ENCODE measurements at places on chromosomes 4 and X.
A peak's percentile ranks its signal among the peaks of the same experiment; 100 is the strongest.

GRCh38 chrX:27350476-27350875 lies 112.7 kb downstream of the PPP4R3C start:
- no peak for DNase-seq

- DNase-seq, result no peak
Measured at GRCh38 chr4:544386-545105, 31.5 kb downstream of the TMEM271 start.

DNA sequence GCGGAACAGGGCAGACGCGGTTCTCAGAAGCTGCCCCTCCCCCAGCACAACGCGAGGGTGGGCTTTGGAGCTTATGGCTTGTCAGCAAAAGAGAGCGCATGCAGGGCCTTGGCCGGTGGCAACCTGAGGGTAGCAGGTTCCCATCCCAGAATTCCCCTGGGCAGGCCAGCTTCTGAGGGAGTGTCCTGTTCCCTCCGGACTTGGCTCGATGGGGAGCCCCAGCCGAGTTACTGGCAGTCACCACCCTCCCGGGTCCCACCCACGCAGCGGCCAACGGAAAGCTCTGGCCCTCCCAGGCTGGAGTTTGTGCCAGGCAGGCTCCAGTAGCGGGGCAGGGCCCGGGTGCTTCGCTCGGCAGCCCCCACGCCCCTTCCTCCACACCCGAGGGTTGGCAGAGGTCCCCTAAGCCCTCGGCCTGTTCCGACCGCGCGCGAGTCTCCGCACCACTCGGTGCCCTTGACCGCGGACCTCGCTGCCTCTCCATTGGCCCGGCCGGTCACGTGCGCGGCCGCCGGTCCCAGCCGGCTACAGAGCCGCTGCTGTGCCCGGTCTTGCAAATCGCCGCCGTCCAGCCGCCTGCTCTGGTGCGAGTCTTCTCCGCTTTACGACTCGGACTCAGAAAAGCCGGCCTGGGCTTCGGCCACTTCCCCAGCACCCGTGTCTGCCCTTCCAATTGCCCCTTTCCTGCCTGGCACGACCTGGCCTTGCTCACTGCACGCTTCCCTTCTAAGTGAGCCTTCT lies 20.9 kb upstream of the MTM1 start:
- no peak for DNase-seq

GRCh38 chr4:119025420-119025819 lies 110.2 kb upstream of the MYOZ2 start:
- no peak for DNase-seq

DNA sequence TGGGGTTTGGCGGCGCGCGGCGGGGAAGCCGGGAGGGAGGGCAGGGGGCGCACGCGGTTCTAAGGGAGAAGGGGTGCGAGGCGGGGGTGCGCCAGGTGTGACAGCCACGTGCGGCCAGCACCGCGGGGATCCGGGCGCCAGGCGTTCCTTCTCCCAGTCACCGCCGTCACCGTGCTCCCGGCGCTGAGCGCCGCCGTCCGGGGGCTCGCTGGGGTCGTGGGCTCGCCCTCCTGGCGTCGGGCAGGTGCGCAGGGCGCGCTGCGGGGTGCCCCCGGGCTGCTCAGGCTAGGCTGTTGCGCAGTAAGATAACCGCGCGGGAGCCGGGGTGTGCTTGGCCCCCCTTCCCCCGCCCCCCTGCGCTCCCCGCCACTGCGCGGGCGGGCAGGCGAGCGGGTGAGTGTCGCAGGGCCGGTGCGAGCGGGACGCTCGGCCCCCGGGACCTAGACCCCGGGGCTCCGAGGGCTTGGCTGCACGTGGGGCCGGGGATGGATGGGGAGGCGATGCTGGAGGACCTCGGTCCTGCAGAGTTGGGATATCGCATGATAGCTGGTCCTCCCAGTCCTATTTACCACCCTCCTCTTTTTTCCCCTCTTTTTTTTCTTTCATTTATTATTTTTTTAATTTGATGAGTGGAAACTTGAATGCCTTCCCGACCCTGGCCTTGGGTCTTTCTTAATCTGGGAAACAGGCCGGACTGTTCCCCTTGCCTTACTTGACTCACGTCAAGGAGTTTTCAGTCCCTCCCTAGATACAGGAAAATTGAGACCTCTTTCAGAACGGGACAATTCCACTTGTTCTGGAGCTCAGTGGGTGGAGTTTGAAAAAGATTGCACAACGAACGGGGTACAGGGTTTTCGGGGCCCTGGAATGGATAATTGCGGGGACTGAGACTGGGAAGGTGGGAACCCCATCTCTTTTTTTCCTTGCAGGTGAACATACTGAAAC lies 797 bp downstream of the TXLNG start:
- DNase-seq, result peak; percentile 34

DNA sequence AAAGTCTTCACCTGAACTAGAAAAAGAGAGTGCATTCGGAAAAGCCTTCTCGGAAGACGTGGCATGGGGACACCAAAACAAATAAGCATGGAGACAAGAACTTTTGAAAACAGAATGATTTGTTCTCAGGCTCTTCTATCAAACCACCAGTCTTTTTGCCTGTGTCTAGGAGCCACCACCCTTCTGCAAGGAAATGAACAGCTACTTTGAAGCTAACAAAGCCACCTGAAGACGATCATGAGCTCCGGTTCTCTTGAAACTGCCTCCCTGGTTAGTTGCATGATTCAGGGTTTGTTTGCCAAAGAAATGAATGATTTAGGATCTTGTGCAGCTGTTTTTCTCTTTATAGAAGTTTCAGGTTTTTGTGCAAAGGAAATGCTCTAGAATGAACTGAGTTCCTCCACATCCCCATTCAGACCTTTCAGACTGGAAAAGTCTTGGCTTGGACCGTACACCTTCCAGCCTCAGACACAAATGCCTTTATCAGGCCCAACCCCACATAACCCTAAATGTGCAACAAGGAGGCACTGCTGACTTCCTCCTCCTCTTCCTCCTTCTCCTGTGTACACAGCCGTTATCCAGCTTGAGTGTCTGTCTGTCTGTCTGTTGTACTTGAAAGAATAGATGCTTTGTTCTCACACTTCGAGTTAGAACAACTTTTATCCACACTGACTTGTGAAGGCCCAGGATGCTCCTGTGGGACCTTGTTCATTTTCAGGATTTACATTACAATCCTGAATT lies 334.8 kb upstream of the KLF3 start:
- DNase-seq, result peak; percentile 34

DNA sequence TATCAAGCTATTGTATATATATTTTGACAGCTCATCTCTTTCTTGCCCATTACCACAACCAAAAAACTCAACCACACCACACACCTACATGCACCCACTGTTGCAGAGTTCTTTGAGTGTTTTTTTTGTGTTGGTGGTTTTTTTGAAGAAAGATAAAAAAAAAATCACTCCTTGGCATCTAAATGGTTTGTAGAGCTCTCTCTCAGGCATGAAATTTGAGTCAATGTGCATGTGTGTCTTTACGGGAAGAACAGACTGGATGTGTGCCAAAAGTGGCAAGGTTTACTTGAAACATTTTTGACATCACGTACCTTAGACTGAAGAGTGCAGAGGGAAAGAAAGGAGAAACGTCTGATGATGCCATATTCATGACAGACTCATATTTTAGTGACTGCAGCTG lies 154.2 kb downstream of the FHIP1A start:
- no peak for DNase-seq

DNA sequence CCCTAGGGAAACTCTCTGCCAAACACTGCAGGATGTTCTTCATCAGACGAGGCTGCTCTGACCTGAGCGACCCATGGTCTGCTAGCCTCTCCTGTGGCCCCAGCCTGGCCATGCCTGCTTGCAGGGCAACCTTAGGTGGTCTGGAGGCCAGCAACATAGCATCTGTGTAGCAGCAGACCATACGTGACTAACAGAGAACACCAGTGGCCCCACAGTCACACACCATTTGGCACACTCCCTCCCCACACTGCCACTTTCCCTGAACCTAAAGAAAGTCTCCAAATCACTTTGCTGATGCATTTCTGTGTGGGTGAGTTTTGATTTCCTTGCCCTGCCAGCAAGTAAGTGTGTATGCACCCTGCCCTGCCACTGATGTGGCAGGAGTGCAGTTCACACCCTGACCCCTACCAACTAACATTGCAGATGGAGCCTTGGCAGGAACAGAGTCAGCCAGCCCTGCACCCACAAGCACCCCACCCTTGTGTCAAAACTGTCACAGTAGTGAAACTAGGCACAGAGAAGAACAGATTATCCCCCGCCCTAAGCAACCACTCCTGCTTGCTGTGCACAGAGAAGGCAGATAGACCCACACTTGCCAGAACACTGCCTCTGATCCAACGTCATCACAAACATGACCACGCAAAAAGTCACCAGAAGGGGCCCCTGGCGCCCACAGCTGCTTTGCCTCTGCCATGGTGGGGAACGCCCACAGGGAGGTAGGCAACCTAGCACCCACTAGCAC lies 249.1 kb downstream of the SPIN4 start:
- DNase-seq, result no peak

DNA sequence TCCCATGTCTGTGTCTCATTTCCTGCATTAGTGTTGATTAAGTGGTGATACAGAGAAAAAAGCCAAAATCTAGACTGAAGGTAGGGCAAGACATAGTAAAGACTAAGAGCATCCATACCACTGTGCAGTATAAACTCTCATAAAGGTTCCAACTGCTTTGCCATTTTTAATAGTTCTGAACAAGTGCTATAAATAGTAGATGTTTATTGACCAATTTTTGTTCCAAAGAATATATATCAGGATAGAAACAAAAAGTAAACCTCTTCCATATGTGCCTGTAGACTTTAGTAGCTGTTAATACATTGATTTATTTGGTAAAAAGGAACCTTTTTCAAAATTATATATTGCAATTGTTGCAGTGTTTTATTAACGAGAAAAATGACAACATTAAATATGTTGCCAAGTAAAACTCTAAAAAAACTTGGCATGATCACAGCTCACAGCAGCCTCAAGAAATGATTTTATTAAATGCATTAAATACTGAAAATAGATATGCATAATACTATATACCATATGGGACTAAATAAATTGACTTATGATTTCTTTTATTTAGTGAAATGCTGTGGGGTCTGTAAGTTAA lies 22.3 kb upstream of the AASDH start:
- no peak for DNase-seq

DNA sequence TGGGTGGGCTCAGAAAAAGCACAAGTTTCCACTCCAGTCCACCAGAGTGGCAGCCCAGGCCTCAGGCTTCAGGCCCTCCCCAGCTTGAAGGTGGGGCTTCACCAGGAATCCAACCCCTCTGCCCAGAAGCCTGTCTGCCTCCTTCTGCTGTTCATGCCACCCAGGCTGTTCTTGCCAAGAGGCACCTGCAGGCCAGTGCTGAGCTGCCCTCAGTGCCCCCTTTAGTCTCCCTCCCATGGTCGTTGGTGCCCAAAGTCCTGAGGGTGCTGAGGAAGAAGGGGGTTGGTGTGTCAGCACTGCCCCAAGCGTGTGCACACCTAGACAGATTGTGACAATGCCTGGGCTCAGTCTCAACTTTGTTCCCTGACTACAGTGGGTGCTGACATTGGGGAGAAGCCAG lies 475.3 kb downstream of the EPHA5 start:
- no peak for DNase-seq

GRCh38 chr4:169620880-169621248 lies 486 bp downstream of the CLCN3 start:
- DNase-seq, result no peak

GRCh38 chr4:153931804-153932203 lies 142.9 kb upstream of the SFRP2 start:
- DNase-seq, result no peak

- no peak for DNase-seq
Measured at GRCh38 chrX:37350034-37350365, 836 bp downstream of the PRRG1 start.

GRCh38 chrX:79146640-79147390 lies 2.3 kb downstream of the GPR174 start:
- no peak for DNase-seq

DNA sequence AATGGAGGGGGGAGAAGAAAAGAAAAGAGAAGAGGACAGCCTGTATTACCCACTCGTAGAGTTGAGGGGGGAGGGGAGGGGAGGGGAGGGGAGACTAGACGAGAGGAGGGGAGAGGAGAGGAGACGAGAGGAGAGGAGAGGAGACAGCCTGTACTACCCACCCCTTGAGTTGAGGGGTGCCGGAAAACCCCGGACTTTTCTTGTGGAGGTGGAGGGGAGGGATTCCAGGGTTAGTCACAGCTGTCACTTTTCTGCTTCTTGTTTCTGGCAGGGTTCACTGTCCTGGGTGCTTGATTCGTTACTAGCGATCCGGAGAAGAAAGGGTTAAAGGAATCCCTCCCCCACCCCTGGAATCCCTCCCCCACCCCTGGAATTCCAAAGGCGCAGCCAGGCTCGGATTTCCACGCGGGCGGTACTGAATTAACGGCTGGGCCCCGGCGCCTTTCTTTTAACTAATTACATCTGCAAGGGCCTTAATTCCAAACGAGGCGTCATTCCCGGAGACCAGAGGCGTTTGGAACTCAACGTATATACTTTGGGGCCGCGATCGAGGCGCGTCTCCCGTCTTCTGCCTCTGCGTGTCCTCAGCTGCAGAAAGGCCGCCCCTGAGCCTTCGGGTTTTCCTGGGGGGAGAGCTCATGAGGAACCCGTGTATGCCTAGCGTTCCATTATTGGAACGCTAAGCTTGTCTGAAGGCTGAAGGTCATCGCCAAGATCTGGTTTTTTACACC lies 20.1 kb upstream of the CSF2RA start:
- DNase-seq, result no peak

- no peak for DNase-seq
Measured at GRCh38 chr4:8114456-8115202, 44.0 kb downstream of the ABLIM2 start.

GRCh38 chr4:180811556-180811955 lies 1431.6 kb upstream of the TENM3 start:
- no peak for DNase-seq

GRCh38 chrX:13101441-13102139 lies 57.2 kb upstream of the FAM9C start:
- peak; percentile 57 for DNase-seq

GRCh38 chr4:25406081-25406692 lies 29.1 kb downstream of the ANAPC4 start:
- no peak for DNase-seq
